Activated CD4-positive, alpha-beta T cell treated with anti-CD3 and anti-CD28 coated beads for 1 hour (primary cell): ENCODE measurements at places on chromosomes 16 and 17.

DNA sequence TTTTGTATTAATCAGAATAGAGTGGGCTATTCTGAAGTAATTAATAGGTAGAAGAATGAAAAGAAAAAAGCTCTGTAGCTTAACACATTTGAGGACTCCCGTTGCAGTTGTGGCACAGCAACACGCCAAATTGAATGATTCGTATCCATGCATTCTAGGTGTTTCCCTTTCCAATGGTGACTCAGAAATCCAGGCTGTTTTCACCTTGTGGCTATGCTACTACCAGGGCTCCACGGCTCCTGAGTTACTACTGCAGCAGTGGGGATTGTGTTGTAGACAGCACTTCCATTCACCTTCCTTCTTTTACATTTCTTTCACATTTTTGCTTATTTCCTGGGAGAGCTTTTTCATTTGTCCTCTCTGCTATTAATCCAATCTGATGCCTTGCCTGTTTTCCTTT, 1616.4 kb downstream of the CDH8 start:
- DNase-seq, result no peak

- no peak for DNase-seq
Measured at GRCh38 chr16:20026361-20027072, 47.2 kb downstream of the GPR139 start.

DNA sequence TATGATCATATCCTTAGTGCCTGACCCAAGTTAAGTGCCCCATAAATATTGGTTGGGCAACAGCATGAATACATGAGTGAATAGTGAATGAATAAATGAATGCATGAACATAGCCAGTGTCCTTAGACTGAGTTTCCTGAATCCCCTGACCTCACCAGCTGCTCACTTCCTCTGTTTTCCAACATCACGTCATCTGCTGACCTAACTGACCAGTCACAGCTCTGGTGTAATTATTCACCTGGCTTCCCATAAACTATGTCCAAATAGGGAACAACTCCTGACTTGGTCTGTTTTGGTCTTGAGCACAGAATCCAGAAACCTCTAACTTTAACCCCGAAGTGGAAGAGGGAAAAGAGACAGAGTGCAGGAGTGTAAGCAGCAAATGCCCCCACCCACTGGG, 83.4 kb downstream of the ASIC2 start:
- no peak for DNase-seq

- DNase-seq, result no peak
Measured at GRCh38 chr17:14755002-14755401, 454.1 kb downstream of the HS3ST3B1 start.

DNA sequence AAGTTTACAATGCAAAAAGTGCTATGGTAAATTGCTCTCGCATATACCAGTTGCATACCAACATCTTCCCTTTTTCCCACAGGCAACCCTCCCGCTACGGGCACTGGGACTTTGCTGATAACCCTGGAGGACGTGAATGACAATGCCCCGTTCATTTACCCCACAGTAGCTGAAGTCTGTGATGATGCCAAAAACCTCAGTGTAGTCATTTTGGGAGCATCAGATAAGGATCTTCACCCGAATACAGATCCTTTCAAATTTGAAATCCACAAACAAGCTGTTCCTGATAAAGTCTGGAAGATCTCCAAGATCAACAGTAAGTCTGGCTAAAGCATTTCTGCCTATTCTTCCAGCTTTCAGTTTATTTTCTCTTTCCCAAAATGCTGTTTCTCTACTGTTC, 27.9 kb upstream of the HSBP1 start:
- DNase-seq, result no peak

- DNase-seq, result no peak
Measured at GRCh38 chr17:7729816-7730215, 12.3 kb downstream of the DNAH2 start.

GRCh38 chr17:42555122-42555622, 2.4 kb downstream of the HSD17B1 start:
- no peak for DNase-seq

GRCh38 chr17:66115246-66115645, 76.7 kb downstream of the CEP112 start:
- DNase-seq, result no peak

DNA sequence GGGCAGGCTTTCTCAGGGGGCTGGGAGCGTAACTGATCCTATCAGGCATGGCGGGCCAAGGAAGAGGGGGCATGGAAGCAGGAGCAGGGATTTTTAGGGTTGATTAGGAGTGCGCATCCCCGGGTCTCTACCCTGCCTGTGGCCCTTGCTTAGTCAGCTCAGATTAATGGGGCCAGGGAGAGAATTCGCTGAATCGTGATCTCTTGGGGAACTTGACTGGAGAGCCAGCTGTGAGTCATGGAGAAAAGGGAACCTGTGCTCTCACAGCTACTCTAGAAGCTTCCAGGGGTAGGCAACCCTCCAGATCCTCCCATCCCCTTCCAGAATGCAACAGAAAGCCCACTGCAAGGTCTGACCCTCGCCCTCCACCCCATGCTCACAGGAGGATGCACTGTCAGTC, 3.6 kb downstream of the FOXN1 start:
- no peak for DNase-seq

DNA sequence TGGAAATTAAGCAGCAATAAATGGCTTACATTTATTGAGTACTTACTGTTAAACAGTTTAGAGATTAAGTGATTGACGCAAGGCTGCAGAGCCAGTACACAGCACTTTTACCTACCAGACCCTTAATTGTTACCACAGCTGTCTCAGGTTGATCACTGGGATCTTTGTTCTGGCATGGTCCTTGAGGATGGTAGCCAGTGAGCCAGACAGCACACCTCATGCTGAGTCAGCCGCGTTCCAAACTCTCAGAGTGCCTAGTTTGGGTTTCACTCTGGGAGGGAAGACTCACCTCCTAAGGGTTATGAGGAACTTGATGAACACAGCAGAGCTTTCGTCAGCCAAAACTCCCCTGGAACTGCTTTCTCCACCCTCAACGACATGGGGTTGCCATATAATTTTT, 20.4 kb downstream of the CDH3 start:
- no peak for DNase-seq

- no peak for DNase-seq
Measured at GRCh38 chr16:79698341-79698753, 97.8 kb upstream of the MAF start.

- no peak for DNase-seq
Measured at GRCh38 chr16:78289844-78290277, 190.4 kb downstream of the WWOX start.

GRCh38 chr16:72018470-72018869, 9.9 kb downstream of the DHODH start:
- no peak for DNase-seq

DNA sequence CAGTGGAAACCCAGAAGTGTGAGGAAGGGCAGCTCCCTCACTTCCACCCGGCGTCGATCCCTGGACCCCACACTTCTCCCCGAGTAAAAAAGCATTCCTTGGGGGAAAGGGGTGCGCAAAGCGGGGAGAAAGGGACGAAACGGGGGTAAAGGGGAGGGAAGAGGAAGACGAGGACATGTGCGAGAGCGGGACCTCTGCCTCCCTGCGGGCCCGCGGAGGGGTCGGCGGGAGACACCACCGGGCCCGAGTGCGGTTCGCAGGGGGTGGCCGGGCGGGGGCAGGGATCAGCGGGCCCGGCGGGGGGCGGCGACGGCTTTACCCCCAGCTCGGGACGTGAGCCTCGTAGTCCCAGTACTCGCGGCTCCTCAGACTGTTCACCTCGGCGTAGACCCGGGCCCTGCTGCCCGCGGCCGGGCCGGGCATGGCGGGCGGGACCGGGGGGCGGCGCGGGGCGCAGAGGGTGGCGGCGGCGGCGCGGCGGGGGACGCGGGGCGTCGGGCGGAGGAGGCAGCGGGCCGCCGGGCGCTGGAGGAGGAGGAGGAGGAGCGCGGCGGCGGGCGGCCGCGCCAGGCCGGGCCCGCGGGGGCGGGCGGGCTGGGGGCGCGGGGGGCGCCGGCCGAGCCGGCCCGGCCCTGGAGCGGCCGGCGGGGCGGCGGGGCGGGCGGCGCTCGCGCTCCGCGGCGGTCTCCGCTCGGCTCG, 443 bp downstream of the CSNK2A2 start:
- DNase-seq, result no peak

DNA sequence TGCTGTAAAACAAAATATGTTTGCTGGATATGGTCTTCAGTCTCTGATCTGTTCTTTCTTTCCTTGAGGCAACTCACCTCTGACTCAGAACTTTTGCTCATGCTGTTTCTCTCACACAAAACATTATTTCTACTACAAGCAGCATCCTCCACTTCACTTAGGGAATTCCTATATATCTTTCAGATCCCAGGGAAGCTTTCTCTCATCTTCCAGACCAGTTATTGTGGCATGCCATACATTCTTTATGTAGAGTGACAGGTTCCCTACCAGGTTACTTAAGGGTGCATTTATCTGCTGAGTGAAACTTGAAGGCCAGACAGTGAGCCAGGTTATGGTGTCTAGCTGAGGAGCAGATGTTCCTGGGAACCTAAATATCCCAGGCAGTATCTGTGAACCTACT, 1226.0 kb downstream of the CDH8 start:
- no peak for DNase-seq

DNA sequence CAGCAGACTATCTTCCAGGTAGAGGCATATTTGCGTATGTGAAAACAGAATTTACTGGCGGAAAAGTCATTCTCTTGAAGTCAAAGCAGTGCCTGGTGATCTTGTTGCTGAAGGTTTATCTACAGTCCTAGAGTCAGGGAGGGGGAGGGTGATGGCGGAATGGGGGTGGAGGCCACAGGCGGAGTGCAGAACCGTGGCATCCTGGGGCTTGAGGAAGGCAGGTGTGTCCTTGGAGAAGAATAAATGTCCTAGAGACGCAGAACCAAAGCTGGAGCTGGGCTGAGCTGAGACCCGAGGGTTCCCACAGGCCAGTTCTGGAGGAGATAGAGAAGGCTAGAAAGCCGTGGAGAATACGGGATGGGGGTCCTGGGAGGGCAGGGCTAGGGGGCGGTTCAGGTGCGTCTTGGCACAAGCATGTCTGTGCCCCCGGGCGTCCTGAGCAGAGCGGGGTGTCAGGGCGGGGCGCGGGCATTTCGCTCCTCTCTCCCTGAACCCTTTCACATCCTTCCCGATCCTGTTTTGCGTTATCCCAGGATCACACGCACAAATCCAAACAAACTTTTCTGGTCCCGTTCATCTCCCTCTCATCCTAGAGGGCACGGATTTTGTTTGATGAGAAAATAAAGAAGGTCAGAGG, 76.9 kb upstream of the CREBBP start:
- DNase-seq, result no peak

DNA sequence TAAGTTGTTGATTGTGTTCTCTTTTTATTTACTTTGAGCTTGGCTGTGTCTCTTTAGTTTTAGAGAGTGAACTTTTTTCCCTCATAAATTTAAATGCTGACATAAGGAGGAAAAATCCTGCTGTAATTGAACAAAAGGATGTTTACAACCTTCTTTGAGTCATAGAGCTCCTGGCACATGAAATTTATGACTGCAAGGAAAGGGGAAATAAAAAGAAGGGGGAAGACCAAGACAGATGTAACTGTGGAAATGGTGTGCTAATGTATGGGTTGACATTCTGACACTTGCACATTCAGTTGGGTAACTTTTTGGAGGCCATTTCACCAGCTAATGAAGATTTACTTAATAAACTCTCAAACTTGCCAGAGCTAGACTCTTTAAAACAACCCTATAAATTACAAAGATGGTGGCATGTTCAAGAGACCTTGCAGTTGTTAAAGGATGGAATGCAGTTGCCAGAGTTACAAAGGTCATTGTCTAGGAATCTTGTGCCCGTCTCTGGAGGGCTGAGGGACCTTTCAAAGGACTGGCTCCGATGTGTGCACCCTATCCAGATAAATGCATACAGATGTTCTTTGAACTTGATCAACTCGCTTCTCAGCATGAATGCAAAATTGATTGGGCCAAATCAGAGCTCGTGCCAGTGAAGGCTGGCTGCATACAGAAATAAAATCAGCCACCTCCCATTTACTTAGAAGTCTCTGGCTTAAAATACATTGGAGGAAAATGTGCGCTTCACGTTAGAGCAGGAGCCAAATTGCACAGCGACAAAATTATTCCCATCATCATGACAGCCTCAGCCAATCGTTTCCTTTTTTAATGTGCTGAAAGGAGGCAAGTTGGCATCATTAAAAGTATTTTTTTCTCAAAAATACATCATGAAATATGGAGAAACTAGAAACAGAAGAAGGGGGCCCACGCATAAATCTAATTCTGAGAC, 289.0 kb upstream of the XYLT1 start:
- no peak for DNase-seq

DNA sequence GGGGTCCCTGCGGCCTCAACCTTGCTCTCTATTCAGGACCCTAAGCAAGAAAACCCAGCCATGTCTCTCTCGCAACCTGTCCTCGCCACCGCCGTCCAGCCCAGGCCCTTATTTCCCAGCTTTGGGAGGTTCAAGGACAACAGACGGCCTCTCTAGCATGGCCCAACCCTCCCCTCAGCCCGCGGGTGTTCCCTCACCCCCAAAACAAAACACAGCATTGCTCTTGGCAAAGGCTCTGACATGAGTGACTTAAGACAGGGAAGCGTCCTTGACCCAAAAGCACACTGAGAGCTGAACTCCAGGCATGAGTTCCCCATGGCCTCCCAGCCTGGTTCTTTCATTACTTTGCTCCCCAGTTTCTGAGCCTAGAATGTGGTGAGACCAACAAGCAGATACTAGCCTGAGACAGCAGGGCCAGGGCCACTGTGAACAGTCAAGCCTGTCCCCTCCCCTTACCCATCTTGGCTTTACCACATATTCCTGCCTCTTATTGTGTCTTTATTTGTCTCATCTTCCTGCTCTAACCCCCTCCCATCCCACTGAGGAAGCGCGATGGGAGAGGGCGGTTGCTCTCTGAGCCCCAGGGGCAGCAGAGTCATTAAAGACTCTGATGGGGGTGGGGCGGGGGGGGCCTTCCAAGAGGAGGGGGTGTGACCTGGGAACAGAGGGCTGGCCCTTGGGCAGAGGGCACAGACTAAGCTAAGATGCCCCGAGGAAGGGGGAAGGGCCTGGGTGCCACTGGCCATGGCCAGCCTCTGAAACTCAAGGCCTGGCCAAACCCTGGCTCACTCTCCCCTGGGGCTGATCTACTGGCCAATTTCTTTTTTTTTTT, 11.8 kb downstream of the SREBF1 start:
- DNase-seq, result no peak

- no peak for DNase-seq
Measured at GRCh38 chr17:76834870-76835269, 33.3 kb upstream of the MGAT5B start.

DNA sequence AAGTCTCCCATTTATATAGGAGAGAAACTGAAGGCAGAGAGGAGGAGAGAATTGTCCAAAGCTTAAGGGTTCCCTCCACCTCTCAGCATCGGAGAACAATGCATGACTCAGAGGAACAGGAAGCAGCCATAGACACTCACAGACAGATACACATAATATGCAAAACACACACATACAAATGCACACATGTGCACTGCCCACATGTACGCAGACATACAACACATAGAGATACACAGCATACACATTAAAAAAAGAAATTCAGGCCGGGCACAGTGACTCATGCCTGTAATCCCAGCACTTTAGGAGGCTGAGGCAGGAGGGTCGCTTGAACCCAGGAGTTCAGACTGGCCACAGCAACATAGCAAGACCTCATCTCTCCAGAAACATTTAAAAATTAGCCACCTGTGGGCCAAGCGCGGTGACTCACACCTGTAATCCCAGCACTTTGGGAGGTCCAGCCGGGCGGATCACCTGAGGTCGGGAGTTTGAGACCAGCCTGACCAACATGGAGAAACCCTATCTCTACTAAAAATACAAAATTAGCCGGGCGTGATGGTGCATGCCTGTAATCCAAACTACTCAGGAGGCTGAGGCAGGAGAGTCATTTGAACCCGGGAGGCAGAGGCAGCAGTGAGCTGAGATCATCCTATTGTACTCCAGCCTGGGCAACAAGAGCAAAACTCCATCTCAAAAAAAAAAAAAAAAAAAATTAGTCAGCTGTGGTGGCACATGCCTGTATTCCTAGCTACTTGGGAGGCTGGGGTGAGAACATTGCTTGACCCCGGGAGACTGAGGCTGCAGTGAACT, 11.3 kb downstream of the ERAL1 start:
- DNase-seq, result no peak
